Activated T-helper 1 cell treated with anti-CD3 and anti-CD28 coated beads, Interleukin-12 subunit alpha, Interleukin-12 subunit beta, Interleukin-2, Interleukin-4 antibody, amounts not matched to agents 30 ng/mL and 10 ng/mL and 1 ng/mL, durations not matched to agents 14 hours and 24 hours and 36 hours (primary cell): ENCODE measurements at places on chromosomes 1 and 21.
A peak's percentile ranks its signal among the peaks of the same experiment; 100 is the strongest.

GRCh38 chr1:225427235-225428067 is at the start of gene LBR:
TSS of gene LBR (minus strand) at chr1:225428038. CDS start at chr1:225424075, 3,963 bp downstream.
- DNase-seq: no peak

GRCh38 chr1:160711602-160712311 is at the start of gene CD48:
TSS of gene CD48 (minus strand) at chr1:160711822. CDS start at chr1:160711763, 59 bp downstream.
- peak; percentile 41 for DNase-seq

GRCh38 chr1:64974288-64974825 is 8.0 kb upstream of the JAK1 start:
- no peak for DNase-seq

- DNase-seq: no peak
Measured at GRCh38 chr1:177849130-177849529, 120.7 kb downstream of the SEC16B start.

DNA sequence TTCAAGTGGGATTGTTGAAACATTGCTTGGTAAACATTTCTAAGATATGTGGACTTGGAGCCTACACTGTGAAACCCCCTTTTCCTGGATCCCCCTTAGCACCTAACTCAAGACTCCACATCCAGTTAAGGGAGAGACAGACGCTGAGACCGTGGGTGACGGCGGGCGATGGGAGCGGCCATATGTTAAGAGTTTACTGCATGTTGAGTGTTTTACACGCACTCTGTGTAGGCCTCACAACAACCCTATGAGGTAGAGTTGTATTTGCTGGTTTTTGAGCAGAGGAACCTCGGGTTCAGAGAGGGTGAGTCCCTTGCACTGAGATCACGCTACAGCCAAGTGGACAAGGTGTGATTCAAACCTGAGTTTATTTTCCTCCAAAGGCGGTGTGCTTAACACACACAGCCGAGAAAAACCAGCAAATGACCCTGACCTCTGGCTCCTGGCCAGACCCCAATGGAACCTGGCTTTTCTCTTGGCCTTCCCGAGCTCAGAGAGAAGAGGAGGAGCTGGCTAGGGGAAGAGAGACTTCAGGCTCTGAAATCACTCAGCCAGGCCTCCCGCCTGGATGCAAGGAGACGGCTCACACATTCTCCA is 46.9 kb upstream of the GOLT1A start:
- no peak for DNase-seq

DNA sequence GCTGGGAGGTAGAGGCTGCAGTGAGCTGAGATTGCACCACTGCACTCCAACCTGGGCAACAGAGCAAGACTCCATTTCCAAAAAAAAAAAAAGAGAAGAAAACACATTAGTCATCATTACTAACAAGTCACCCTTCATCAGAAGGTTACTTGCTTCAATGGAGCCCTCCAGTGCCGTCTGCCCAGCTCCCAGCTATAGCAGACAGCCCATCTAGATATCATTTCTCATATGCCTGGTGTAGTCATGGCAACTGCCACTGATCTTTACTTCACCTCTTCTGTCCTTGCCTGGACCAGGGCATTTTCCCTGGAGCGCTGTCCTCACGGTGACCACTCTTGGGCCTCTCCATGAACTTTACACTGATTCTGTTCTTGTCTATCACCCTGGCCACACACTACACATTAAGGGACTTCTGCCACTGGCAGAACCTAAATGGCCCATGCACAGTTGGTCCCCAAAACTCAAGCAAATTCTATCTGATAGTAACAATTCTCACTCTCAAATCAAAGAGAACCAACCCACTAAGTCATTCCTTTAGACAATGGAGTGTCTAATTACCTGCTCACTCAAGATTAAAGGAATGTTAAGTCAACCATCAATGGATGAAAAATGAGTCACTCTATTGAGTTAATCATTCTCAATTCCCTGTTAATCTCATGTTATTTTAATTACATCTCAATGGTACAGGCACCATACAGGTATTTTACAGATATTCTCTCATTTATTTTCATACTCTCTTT is 12.9 kb downstream of the GPA33 start:
- DNase-seq: no peak

- no peak for DNase-seq
Measured at GRCh38 chr1:175818929-175819328, 75.5 kb upstream of the TNR start.

DNA sequence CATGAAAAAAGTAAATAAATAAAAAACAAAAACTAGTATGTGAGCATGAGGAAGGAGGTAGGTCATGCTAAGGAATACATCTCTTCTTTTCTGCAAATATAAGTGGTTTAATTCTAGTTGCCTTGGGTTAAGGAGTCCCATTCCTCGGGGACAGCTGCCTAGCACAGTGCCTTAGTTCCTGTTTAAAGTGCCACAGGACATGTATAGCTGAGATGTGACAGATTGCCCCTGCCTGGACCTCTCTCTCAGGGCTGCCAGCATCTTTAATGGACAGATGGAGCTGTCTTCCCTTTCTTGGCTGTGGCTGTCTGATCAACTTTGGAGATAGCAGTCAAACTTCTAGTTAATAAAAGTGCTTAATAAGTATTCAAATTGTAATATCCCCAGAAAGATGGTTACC is 50.0 kb downstream of the TSEN15 start:
- no peak for DNase-seq

DNA sequence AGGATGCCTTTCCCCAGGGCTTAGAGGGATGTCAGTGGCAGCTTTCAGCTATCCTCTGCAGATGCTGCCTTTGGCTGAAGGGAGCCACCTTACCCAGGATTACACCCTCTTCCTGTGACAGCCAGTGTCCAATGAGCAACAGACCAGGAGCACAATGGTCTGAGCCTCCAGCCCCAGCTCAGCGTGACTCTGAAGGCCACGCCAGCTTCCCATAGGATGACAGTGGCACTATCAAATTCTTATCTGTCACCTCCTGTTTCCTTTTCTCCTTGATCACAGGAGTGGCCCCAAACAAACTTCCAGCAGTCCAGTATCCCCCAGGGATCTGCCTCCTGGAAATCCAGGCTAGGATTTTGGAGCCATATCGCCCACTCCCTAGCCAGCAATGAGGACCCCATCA is 226.9 kb downstream of the SETD4 start:
- DNase-seq: no peak

DNA sequence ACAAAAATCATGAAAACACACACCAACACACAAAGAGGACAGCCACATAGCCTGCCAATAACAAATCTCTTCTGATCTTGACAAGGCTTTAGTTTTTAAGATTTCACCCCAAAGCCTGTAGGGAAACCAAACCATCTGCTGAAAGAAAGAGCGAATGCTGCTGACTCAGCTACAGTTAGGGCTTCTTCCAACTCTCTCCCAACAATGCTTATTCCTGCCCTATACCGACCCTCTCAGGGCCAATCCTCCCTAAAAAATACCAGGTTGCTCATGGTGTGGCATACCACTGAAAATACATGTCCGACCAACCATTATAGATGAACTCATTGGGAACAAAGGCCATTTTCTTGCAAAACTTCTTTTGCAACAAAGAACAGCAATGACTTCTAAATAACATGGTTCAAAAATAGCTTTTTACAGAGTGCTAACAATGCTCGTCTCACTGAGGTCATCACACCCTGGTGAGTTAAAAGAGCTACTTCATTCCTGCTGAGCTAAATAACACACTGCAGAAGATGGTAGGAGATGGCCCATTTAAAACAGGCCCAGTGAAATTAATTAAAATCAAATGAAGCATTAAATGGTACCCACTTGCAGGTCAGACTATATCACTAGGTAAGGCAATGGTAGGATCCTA is 86.1 kb downstream of the KIAA0319L start:
- no peak for DNase-seq

DNA sequence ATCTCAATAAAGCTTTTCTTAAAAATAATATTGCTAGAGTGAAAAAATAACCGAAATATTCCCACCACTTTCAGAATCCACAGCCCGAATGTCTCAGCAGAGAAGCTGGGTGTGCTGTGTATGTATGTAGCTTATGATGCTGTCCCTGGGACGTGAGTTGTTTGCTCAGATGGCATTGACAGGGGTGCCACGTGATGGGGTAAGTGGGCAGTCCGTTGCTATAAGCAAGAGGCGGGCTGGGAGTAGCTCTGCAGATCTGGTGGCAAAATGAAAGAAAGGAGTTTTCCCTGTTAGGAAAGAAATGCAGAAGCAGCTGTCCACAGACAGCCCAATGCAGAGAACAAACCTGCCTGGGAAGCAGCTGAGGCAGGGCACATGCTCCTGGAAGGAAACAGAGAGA is 3.8 kb upstream of the FAM20B start:
- DNase-seq: no peak

DNA sequence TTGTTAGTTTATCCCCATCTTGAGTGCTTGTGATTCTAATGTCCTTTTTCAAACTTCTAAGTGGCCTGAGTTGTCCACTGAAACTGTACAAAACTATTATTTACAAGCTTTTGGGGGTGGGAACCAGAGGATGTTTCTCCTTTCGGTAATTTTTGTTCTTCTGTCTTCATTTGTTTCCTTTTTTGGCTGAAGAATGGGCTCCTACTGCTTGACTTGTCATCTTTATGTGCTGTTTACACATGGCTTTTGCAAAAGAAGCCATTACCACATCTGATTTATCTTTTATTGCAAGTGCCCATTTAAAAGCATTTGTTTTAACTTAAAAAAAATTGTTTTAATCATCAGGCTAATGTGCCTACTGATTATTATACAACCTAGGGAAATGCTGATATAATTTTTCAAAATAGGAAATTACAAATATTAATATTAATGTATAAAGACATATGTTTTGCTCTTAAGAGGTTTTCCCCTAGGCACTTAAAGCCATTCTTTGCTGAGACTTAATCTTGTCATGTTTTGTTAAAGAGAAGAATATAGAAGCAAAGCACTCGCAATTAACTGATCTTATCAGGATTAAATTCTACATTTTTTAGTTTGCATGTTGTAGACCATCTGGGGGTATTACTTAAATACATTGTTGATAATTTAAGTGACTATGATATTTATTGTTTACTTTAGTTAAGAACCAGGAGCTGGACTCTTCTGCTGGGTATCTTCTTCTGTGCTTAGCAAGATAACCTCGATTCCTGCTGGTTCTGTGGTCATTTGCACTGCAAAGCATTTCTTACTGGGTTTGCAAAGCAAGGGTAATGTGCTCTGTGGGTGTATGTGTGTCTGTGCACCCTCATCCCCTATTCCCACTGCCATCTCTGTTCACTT is 40.1 kb downstream of the TMEM200B start:
- DNase-seq: no peak

DNA sequence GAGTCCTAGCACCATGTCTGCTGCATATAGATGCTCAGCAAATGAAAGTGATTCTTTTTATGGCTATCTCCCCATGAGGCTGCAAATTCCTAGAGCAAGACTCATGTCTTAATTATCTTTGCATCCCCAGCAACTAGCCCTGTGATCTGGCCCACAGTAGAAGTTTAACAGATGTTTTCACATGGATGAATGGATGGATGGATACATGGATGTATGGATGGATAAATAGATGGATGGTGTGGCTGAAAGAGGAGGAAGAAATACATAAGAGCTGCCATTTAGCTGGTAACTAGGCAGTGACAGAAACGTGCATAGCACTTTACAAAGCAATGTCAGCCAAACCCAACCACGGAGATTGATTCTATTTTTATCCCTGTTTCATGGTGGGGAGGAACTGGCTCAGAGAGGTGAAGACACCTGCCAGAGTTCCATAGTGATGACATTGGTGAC is 32.7 kb upstream of the ZBTB40 start:
- DNase-seq: no peak

DNA sequence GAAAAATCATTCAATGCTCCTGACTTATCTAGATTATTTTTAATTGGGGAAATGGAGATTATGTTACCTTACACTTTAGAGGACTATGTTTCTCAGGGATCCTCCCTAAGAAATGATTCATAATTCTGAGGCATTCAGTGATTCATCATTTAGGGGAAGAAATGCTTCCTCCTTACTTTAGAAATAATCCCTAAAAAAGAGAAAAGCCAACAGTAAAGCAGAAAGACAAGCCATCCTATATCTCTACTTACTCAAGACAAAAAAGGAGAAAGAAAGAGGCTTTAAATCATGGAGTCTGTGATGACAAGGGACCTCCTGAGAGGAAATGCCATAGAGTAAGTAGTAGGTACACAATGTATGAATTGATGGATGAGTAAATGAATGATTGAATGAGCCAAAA is 137.0 kb downstream of the BRINP2 start:
- no peak for DNase-seq

DNA sequence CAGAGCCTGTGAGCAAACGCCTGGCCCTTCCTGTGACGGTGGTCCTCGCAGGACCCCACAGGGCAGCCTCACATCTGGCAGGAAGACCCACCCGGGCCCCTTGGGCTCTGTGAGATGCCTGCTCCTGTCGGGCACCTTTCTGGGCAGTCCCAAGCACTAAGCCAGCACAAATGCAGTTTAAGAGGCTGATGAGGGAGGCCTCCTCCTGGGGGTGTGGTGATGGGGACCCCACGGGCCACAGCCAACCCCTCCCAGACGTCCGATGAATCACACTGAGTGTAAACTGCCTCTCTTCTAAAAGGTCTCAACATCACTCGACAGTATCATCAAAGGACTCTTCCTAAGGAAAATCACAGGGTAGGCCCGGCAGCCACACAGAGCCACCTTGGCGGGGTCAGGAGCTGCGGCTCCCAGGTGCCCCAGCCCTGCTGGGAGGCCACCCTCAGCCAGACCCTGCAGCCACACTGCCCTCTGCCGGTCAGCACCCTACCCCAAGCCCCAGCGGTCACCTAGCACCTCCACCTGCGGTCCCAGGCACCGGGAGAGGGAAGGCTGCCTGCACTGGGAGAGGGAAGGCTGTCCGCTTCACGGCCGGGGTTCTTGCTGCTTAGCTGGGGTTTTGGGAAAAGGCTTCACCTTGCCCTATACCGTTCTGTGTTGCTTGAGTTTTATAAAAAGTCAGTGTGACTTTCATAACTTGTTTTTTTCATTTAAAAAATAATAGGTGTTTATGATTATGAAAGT is 3.9 kb upstream of the PRKCZ start:
- peak; percentile 24 for DNase-seq

- DNase-seq: no peak
Measured at GRCh38 chr21:44714905-44715304, 3.5 kb upstream of the TSPEAR start.

DNA sequence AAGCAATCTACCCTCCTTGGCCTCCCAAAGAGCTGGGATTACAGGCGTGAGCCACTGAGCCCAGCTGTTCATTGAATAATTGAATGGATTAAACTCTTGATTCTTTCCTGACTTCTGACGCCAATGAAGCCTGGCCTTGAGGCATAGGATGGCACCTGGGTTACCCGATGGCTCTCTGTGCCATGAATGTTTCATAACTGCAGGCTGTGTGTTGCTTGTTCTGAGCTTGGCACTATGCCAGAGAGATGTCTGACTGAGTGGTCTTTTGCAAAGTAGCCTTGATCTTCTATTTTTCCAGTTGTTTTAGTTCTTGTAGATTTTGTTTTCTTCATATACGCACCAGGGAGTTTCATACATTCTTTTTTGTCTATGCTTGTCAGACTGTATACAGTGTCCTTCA is 38.5 kb upstream of the AK4 start:
- no peak for DNase-seq

GRCh38 chr1:201422436-201423030 is 1.0 kb upstream of the TNNI1 start:
- DNase-seq: no peak

- DNase-seq: no peak
Measured at GRCh38 chr1:232463225-232463624, 166.7 kb downstream of the SIPA1L2 start.

GRCh38 chr1:241343956-241344355 is 13.0 kb downstream of the RGS7 start:
- DNase-seq: no peak

- no peak for DNase-seq
Measured at GRCh38 chr1:155170806-155171205, 2.3 kb downstream of the KRTCAP2 start.

- DNase-seq: no peak
Measured at GRCh38 chr1:151562661-151563060, 22.6 kb downstream of the TUFT1 start.
